ENCODE measurements at places on chromosomes 11 and 22.

DNA sequence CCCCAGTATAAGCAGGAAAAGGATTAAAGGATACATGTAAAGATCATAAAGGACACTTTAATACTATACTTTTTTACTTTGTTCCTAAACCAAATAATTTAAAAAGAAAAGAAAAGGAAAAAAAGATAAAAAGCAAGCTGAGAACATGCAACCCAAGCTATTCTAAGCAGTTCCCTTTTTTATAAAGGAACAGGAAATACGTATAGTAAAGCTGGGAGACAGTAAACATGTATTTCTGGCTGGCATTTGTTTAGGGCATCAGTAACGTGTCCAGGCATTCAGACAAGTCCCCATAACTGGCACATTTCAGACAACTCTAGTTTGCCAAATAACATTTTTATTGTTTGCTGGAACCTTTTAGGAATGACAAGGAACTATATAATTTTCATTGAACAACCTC is 24.9 kb downstream of the BCO2 start:
- no peak for DNase-seq

GRCh38 chr22:37057226-37057625 is 5.7 kb downstream of the KCTD17 start:
- no peak for DNase-seq

GRCh38 chr11:42234451-42234951 is 775.0 kb upstream of the LRRC4C start:
- DNase-seq: no peak

- no peak for DNase-seq
Measured at GRCh38 chr11:59218319-59218718, 5.6 kb upstream of the MPEG1 start.

DNA sequence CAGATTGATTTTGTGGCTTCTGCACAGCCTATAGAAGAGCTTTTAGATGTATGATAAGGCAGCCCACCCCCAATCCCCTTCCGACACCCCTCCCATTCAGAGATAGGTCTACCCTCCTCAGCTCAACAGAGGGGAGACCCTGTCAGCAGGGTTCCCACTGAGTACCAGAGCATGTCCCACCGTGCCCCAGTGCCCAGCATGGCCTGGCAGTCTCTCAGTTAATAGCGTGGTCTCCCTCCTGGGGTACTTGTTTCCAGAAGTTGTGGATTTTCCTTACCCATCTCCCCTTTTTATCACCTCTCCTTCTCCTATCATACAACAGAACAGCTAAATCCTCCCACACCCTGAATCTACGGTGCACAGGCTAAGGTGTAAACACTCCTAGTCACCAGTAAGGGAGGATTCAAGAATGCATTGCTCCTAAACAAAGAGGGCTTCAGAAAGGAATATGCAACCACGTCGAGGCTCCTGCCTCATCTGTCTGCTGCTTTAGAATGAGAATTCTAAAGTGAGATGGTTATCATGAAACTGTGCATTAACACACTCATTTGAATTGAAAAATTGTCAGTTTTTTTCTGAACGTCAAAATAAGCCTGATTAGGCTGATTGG is 6.7 kb downstream of the PLAAT2 start:
- DNase-seq: no peak

GRCh38 chr11:80559942-80560341 is 1119.1 kb upstream of the TENM4 start:
- DNase-seq: no peak

GRCh38 chr11:35144806-35145205 is 5.8 kb downstream of the CD44 start:
- DNase-seq: no peak

DNA sequence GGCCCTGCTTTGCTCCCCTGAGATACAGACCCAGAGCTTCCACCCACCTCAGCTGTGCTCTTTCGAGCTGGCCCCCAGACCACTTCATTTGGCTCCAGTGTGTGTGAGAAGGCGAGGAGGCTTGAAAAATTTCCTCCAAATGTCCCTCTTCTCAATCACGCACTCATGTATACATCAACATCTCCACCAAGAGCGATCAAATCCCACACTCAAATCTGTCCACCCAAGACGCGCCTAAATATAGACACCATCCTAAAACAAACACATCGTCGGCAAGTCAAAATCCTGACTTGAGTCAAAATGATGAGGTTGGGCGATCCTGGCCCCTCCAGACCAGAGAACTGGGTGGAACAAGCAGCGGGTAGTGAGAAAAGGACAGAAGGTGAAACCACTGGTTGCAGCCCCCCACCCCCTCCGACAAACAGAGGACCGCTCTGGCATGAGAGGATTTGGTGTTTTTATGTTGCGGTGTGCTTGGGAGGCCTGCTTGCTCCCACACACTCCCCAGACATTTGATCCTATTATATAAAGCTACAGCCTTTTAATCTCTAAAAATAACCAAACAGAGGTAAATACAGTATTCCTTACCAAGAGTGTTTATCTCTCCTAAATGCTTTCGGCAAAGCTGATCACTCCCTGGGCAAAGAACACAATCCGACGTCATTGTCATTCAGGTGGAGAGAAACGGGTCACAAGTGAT is 10.2 kb downstream of the MN1 start:
- DNase-seq: no peak

DNA sequence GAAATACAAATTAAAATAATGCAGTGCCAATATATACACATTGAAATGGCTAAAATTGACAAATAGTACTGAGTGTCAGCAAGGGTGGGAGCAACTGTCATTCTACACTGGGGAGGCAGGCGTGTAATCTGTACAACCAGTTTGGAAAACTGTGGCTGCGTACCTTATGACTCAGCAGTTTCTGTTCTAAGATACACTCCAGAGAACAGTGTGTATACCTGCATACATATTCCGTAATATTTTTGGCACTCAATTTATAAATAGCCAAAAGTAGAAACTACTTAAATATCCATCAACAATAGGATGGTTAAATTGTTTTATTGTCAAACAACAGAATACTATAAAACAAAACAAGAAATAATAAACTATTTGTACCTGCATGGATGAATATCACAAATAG is 57.6 kb downstream of the RNF169 start:
- no peak for DNase-seq

GRCh38 chr22:42334875-42335512 is 64.5 kb upstream of the TCF20 start:
- DNase-seq: no peak

- DNase-seq: no peak
Measured at GRCh38 chr11:69705351-69705811, 1.6 kb upstream of the FGF19 start.

DNA sequence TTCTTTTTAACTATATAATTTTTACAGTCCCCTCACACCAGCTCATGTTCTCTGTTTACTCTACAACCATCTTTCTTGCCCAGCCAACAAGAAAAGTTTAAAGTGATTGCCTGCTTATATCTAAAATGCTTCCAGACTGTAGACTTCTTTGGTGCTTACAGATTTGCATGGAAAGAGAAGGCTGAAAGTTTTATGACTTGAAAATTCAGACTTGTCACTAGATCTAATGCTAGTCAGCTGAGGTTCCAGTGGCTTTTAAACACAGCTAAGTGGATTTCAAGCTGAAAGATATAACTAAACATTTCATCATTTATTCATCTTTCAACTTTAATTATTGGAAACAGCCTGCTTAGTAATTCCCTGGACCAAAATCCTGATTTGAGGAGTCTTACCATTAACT is 178.4 kb downstream of the NAV2 start:
- no peak for DNase-seq

DNA sequence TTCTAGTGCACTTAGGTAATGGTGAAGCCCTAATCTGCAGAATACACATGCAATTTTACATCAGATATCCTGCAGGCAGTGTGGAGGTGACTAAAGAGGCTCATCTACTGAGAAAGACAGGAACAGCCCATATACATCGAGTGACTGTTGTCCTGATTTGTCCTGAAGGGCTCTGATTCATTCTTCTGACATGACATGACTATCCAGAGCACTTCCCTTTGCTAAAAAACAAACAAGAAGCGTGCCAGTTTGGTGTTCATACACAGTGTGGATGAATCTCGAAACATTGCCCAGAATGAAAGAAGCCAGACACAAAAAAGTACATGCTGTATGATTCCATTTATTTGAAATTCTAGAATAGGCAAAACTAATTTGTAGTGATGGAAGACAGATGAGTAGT is 48.0 kb upstream of the AMPD3 start:
- no peak for DNase-seq

GRCh38 chr11:47672283-47672730 is 29.9 kb upstream of the MTCH2 start:
- no peak for DNase-seq

GRCh38 chr22:40203572-40203971 is 25.8 kb downstream of the TNRC6B start:
- no peak for DNase-seq

DNA sequence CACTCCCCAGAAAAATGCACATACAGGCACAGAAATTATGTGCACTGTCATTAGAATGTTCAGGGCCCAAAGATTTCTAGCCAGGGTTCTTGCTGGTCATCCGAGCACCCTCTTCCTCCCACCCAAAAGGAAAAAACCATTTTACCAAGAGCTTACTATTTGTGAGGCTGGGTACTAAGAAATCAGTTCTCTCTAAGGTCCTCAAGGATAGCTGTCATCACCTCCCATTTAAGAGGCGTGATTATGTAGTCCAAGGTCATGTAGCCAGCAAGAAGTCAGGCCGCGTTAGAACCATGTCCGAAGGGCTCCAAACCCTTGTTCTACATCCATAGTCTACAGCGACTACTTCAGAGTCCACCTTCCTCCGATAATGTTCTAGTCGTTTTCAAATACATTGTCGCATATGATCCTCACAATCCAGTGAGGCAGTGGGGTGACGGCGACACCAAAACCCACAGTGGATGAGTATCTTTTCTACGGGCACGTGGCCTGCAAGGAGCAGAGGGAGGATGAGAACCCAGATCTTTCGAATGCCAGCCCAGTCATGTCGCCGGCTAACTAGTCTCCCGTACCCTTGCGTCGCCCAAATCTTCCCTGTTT is 634 bp downstream of the TIMM8B start:
- DNase-seq: no peak

DNA sequence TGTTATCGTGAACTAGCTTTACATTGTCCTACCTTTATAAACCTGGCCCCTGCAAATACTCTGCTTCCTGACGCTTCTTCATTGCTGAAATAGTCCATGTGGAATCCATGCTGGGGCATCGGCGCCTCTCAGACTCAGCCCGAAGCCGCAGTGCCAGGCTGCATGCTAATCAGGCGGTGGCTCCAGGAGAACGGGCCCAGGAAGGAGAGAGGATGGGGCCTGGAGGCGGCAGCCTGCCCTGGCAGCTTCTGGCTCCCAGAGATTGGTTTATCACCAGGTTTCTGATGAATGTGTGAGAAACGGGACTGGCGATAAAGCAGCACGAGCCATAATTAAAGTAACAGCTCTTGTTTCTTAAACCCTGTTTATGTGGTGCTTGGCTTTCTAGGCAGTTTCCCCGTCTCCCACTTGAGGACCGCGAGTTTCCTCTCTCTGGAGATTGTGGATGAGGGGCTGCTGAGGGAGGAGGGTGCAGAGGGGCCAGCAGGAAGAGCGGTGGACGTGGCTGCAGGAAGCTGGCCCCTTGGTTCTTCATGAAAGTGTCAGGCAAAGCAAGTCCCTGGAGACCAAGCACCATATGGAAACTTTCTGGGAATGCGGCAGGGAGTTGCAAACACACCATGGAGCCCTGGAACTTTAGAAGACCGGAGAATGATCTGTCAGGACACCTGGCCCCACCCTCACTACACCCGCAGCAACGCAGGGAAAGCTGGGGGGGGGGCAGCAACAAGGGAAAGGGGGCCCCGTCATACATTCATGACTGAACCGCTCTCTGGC is 93.4 kb downstream of the NTM start:
- DNase-seq: no peak

GRCh38 chr22:29199702-29200400 is 5.8 kb upstream of the EMID1 start:
- no peak for DNase-seq

- DNase-seq: no peak
Measured at GRCh38 chr11:76553554-76554476, 109.0 kb downstream of the EMSY start.

DNA sequence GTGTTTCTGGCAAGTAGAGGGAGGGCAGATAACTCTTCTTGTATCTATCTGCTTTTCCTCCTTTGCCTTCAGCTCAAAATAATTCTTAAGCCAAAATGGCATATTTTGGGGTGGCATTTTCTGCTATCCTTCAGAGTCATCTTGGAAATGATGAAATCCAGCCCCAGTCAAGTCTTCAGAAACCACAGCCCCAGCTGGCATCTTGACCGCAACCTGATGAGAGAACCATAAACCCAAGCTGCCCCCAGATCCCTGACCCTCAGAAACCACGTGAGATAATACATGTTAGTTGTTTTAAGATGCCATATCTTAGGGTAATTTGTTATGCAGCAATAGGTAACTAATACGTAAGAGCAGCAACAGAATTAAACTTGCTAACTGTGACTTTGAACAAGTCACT is 15.1 kb upstream of the PAMR1 start:
- no peak for DNase-seq

DNA sequence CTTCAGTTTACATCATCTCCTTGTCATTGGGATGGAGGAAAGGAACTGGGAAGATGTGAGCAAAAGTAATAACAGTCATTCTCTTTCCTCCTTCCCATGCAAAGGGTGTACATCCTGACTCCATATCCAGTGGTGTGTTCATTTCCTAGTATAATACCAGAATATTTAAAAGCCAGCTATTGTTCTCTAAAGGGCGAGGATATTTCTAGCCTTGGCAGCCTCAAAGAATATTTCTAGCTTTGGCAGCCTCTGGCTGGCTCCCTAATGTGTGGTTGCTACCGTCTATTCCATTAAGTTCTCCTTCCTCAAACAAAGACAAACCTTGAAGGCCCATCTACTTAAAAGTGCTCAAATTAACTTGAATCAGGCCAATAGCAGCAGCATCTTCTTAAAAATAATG is 114.0 kb downstream of the FAM76B start:
- DNase-seq: no peak

Measured in activated CD8-positive, alpha-beta memory T cell treated with anti-CD3 and anti-CD28 coated beads for 4 hours (primary cell).